ENCODE measurements at places on chromosomes 11 and 22. TPM values are rescaled to one million over a fixed set of nuclear protein-coding genes. Genes with fewer than 3 reads are reported as not detected.

UBQLN3 gene
- total RNA-seq = not detected

DNA sequence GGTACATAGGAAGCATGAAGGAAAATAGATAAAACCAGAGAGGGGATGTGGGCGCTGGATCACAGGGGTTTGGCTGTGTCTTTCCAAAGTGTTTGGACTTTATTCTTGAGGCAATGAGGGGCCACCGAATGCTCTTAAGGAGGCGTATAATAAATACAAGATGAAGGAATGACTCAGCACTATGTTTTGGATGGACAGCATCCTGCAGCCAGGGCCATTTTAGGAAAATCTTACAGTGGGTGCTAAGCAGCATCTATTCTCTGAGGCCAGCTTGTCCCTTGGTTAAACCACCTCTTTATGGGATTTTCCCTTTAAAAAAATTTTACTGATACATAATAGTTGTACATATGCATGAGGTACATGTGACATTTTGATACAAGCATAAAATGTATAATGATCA, 4.3 kb upstream of the LDHA start:
- no peak for DNase-seq

DNA sequence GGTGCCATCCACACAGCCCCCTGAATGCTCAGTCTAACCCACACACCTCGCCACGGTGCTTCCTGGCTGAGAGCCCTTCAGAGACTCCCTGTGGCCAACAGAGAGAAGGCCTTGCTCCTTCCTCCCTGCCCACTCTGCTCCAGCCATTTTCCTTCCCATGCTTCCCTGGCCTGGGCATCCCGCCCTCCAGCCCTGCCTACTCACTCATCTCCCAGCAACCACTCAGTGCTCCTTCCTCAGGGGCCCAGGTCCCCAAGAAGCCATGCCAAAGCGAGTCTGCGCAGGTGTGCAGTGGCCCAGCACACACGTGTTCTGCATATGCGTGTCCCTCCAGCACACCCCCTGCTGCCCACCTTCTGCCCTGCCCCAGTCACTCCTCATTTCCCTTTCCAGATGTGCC, 56.4 kb downstream of the NECTIN1 start:
- no peak for DNase-seq

TSGA10IP gene
- total RNA-seq = not detected

- no peak for DNase-seq
Observed at GRCh38 chr11:14672635-14673034, 29.0 kb downstream of the PDE3B start.

- peak; percentile 76 for DNase-seq
Observed at GRCh38 chr11:32172848-32173834, 82.3 kb downstream of the RCN1 start.

- no peak for DNase-seq
Observed at GRCh38 chr11:65719871-65720210, 757 bp downstream of the RNASEH2C start.

Data from Calu3 (cell line).